ENCODE measurements at places on chromosomes 13 and 19. TPM values are rescaled to one million over a fixed set of nuclear protein-coding genes. Genes with fewer than 3 reads are reported as not detected.

The WDR62 gene
- total RNA-seq, result 15.8 TPM

The KLK1 gene
- total RNA-seq, result 0.27 TPM

The FPR3 gene
- total RNA-seq, result 1.3 TPM

The MBD3L3 gene
- not detected for total RNA-seq

The CYP2S1 gene
- total RNA-seq, result not detected

The LILRB5 gene
- total RNA-seq, result 0.44 TPM

The CD70 gene
- total RNA-seq, result 70.0 TPM

The SLC27A1 gene
- total RNA-seq, result 3.7 TPM
